CD4-positive, alpha-beta memory T cell (primary cell): ENCODE measurements at places on chromosomes 5 and 9. TPM values are rescaled to one million over a fixed set of nuclear protein-coding genes. Genes with fewer than 3 reads are reported as not detected.

DNA sequence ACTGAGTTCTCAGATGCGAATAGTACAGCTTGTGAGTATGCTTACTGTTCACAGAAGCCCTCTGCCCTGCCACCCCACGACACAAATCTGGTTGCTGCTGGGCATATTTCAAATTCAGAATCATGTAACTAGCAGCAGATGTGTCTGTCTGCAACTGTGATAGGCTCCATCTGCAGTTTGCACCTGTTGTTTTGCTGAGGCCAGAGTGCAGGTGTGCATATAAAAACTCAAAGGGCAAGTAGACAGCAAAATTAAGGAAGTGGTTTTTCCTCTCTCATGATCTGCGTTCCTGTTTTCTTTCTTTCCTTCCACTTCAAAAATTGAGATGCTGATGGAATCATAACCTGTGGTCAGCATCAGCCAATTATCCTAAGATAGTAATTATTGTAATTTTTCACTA, 1000.5 kb downstream of the PTPRD start:
- DNase-seq = no peak

DNA sequence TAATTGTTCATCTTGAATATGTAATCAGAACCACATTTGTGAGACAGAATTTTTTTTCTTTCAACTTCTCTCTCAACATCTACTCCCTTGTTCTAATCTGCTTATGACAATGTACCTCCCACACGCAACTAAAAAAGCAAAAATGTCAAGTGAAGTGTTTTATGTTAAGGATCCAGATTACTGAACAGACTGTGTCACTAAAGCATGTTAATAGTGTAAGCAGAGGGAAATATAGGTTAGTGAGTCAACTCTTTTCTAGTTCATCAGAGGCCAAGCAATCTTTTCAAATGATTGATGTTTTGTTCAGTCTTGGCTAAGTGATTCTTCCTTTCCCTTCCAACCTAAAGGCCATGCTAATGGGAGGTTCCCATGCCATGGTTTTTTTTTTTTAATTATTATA, 34.7 kb upstream of the IDNK start:
- no peak for DNase-seq

DNA sequence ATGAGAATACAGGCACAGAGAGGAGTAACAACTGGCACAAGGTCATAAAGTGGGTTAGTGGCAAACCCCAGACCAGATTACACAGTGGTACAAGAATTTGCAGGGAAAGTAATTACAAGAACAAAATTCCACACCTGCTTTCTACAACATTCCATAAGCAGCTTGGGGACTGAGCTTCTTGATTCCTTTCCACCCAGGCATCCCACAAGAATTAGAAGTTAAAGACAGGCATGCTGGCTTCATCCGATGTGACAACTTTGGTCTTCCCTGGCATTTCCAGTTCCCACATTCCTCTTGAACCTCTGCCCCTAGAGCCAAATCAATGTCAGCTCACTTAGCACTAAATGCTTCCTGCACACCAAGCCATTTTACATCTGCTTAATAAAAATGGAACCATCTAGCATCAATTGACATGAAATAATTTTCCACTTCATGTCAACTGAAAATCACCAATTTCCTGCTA, 435.8 kb upstream of the PAPPA start:
- no peak for DNase-seq

Gene FAM200C
- total RNA-seq = 0.84 TPM

DNA sequence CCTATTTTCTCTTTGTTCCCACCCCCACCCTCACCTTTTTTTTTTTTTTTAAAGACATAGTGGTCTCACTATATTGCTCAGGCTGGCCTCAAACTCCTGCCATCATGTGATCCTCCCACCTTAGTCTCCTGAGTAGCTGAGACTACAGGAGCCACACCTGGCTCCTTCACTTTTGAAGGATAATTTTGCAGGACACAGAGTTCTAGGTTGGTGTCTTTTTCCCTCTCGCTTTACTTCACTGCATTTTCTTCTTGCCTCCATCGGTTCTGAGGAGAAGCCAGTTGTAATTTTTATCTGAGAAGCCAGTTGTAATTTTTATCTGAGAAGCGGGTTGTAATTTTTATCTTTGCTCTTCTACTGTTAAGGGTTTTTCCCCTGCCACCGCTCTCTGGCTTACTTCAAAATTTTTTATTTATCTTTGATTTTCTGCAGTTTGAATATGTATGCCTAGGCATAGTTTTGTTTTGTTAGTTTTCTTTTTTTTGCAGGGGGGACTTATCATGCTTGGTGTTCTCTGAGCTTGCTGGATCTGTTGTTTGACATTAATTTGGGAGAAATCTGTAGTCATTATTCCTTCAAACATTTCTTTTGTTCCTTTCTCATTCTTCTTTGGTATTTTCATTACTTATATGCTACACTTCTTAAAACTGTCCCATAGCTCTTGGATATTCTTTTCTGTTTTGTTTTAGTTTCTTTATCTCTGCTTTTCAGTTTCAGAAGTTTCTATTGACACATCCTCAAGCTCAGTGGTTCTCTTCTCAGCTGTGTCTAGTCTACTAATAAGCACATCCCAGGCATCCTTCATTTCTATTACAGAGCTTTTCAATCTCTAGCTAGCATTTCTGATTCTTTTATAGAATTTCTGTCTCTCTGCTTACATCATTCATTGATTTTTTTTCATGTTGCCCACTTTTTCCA, 148.2 kb upstream of the CHD1 start:
- no peak for DNase-seq

GRCh38 chr9:82777366-82777765, 285.6 kb downstream of the RASEF start:
- DNase-seq = no peak

GRCh38 chr5:106639488-106639887, 1031.2 kb downstream of the EFNA5 start:
- no peak for DNase-seq

DNA sequence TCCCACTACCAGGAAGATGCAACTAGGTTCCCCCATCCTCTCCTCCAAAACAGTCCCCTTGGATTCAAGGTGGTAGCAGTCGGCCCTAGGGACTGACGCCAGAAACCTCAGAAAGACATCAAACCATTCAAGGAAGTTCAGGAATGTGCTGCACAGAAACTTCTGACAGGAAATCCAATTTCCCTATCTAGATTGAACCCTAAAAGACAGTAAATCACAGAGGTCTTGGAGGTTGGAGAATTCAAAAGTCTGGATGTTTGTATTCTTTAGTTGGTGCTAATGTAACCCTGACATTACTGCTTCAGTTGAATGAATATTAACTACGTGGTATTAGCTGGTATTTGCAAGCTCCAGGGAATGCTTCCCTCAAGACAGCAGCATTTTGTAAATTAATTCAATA, 125.3 kb downstream of the SYK start:
- no peak for DNase-seq

Gene ARSB
- 5.8 TPM for total RNA-seq
